Chondrocyte (in vitro differentiated cells): ENCODE measurements at places on chromosomes 5 and 9. TPM values are rescaled to one million over a fixed set of nuclear protein-coding genes. Genes with fewer than 3 reads are reported as not detected.
A peak's percentile ranks its signal among the peaks of the same experiment; 100 is the strongest.

GRCh38 chr9:4139196-4139595, 160.7 kb downstream of the GLIS3 start:
- no peak overlapping the region for H3K27ac ChIP-seq
- peaks cover 48% of the 10 kb centered on the region for H3K4me1 ChIP-seq
- no peaks in the 10 kb centered on the region for H3K36me3 ChIP-seq
- H3K4me3 ChIP-seq = no peak overlapping the region
- DNase-seq = no peak

PCA3 gene
- not detected in 3 replicates for total RNA-seq

IFNW1 gene
- not detected in 3 replicates for total RNA-seq

DNA sequence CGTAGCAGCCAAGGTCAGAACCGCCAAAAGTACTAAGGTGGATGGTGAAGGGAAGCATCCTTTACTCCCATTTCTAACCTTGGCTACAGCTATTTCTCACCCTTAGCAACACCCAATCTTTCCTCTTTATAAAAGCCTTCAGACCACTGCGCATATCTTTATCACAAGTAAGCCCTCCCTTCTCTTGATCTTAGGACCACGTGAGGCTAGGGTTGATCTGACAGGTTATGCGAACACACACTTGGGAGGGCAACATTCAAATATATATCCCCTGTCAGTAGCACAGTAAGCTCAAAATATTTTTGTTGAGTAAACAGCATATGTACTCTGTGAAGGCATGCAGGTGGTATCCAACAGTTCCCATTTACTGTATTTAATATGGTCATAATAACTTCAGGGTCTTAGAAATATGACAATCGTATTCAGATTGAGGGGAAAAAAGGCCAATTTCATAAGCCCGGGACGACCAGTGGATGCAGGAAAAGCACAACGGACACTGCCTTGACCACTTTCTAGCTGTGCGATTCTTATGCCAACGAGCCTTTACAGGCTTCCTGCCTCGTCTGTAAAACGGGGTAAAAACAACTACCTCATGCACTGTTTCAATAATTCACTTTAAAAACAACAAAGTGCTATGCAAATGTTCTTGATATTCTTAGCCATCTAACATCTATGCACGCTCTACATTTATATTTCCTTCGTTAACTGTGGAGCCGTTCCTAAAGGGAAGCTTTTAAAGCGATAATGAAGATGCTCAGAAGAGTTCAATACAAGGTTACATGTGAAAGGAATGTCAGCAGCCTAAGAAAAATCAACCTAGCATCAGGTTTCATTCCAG, 1.3 kb downstream of the ARSB start:
- peak overlapping the region; percentile 89 for H3K27ac ChIP-seq
- no peaks in the 10 kb centered on the region for H3K27me3 ChIP-seq
- H3K4me3 ChIP-seq = peak overlapping the region; percentile 81
- H3K4me1 ChIP-seq = peaks cover 36% of the 10 kb centered on the region
- H3K36me3 ChIP-seq = no peaks in the 10 kb centered on the region

DNA sequence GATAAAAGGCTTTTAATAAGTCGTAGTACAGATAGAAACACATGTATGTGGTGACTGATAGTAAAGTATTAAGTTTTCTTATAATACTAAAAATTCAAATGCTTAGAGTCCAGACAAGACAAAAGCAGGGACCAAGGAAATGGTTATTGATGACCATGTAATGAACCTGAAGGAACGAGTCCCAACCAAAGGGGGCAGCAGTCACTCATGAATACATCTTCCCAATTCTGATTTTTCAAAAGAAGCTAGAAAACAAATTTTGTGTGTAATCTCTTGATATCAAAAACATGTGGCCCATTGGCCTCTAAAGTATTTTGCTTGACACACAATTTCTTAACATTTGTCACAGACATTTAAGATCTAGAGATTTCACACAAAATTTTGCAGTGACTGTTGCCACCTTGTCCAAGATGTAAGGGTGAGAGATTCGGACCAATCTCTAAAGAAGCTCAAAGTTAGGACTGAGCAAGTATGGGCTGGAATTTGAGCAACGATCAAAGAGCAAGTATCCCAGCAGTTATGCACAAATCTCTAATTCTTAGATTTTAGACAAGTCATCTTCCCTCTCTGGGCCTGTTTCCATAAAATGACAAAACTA, 66.8 kb downstream of the ARL15 start:
- DNase-seq = no peak
- peaks cover 2% of the 10 kb centered on the region for H3K36me3 ChIP-seq
- H3K27ac ChIP-seq = no peak overlapping the region
- no peak overlapping the region for H3K4me3 ChIP-seq

DNA sequence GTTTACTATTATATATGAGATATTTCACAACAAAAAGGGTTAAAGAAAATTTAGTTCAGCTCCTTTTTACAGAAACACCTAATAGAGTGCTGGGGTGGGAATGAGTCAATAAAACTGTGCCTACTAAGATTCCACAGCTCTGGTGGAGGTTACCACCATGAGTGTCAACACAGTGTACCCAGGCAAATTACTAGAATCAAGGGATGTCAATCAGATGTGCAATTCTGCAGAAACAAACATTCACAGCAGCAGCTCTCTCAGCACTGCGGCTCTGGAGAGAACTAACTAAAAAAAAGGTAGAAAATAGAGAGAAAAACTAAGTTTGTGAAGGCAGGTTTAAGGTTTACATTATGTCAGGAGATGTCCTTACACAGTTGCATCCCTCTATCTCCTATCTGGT, 1313.0 kb downstream of the MAT2B start:
- H3K4me3 ChIP-seq = no peak overlapping the region
- no peaks in the 10 kb centered on the region for H3K36me3 ChIP-seq
- no peaks in the 10 kb centered on the region for H3K4me1 ChIP-seq
- H3K27ac ChIP-seq = no peak overlapping the region
- DNase-seq = no peak
- no peaks in the 10 kb centered on the region for H3K27me3 ChIP-seq

- H3K36me3 ChIP-seq = peaks cover 2% of the 10 kb centered on the region
- no peaks in the 10 kb centered on the region for H3K27me3 ChIP-seq
- no peak overlapping the region for H3K27ac ChIP-seq
- H3K4me1 ChIP-seq = no peaks in the 10 kb centered on the region
- no peak for DNase-seq
Observed at GRCh38 chr5:3365501-3366215, 230.0 kb upstream of the IRX1 start.

GFI1B gene
- not detected in 3 replicates for total RNA-seq

GRCh38 chr5:60274747-60275146, 381.2 kb upstream of the PDE4D start:
- no peak overlapping the region for H3K27ac ChIP-seq
- H3K4me1 ChIP-seq = peaks cover 5% of the 10 kb centered on the region

GRCh38 chr5:17448877-17449276, 49.2 kb upstream of the TAF11L2 start:
- H3K4me3 ChIP-seq = no peak overlapping the region
- DNase-seq = no peak
- no peaks in the 10 kb centered on the region for H3K27me3 ChIP-seq
- no peak overlapping the region for H3K27ac ChIP-seq
- peaks cover 4% of the 10 kb centered on the region for H3K4me1 ChIP-seq

- H3K36me3 ChIP-seq = no peaks in the 10 kb centered on the region
- no peak overlapping the region for H3K4me3 ChIP-seq
- DNase-seq = no peak
- no peaks in the 10 kb centered on the region for H3K27me3 ChIP-seq
Observed at GRCh38 chr5:3508395-3508794, 87.2 kb upstream of the IRX1 start.

GRCh38 chr5:167485061-167485774, 806.2 kb upstream of the WWC1 start:
- H3K27me3 ChIP-seq = peaks cover 7% of the 10 kb centered on the region
- no peak overlapping the region for H3K27ac ChIP-seq
- no peak overlapping the region for H3K4me3 ChIP-seq
- H3K4me1 ChIP-seq = no peaks in the 10 kb centered on the region
- H3K36me3 ChIP-seq = no peaks in the 10 kb centered on the region

NMUR2 gene
- not detected in 3 replicates for total RNA-seq

PCSK1 gene
- total RNA-seq = 0.05 TPM in 1 of 3 replicates, not detected in the others

CENPK gene
- 7.2 to 19.6 TPM (median 8.7 TPM) in 3 replicates for total RNA-seq

CA9 gene
- total RNA-seq = 2.9 to 3.6 TPM in 2 of 3 replicates, not detected in the other

DNA sequence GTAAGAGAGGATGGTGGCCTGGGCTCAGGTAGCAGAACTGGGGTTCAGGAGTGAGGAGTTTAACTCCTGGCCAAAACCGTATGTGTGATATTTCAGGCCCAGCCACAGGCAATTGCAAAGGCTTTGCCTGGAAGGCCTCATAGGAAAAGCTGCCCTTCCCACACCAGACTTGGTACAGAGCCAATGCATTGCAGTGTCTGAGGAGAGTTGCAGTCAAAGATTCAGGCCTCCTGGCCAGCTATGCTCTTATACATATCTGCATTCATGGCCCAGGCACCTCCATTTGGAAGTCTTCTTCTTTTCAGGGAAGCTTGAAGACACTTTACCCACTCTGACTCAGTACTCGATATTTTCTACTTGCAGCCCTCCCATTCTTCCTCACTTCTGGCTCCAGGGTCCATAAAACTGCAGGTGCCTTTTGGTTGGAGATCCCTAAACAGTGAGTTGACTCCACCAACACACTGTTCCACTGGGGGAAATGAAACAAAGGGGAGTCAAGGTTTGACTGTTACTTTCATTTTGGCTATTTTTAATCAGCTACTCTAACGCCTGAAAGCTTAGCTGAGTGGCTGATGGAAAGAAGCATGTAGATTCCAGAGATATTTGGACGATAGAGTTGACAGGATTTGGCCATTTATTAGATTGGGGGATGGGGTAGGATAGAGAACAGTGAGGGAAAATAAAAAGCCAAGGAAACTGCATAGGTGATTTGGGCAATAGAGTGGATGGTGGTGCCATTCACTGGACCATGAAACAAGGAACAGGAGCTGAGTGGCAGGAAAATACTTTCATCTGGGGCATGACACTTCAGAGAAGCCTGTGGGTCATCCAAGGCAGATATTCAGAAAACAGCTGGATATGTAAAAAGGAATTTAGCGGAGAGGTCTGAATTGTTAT, 30.6 kb upstream of the IL33 start:
- no peak overlapping the region for H3K27ac ChIP-seq
- H3K4me3 ChIP-seq = no peak overlapping the region
- H3K36me3 ChIP-seq = no peaks in the 10 kb centered on the region
- DNase-seq = no peak
- H3K4me1 ChIP-seq = no peaks in the 10 kb centered on the region
- peaks cover 7% of the 10 kb centered on the region for H3K27me3 ChIP-seq

MCTP1 gene
- 1.4 to 3.4 TPM (median 3.1 TPM) in 3 replicates for total RNA-seq

TMEM252 gene
- not detected in 3 replicates for total RNA-seq

GRCh38 chr5:141651728-141652105, 499 bp upstream of the FCHSD1 start:
- DNase-seq = no peak
- no peaks in the 10 kb centered on the region for H3K27me3 ChIP-seq
- no peak overlapping the region for H3K27ac ChIP-seq
- H3K4me3 ChIP-seq = peak overlapping the region; percentile 99
- peaks cover 5% of the 10 kb centered on the region for H3K36me3 ChIP-seq
- H3K4me1 ChIP-seq = peaks cover 20% of the 10 kb centered on the region

DNA sequence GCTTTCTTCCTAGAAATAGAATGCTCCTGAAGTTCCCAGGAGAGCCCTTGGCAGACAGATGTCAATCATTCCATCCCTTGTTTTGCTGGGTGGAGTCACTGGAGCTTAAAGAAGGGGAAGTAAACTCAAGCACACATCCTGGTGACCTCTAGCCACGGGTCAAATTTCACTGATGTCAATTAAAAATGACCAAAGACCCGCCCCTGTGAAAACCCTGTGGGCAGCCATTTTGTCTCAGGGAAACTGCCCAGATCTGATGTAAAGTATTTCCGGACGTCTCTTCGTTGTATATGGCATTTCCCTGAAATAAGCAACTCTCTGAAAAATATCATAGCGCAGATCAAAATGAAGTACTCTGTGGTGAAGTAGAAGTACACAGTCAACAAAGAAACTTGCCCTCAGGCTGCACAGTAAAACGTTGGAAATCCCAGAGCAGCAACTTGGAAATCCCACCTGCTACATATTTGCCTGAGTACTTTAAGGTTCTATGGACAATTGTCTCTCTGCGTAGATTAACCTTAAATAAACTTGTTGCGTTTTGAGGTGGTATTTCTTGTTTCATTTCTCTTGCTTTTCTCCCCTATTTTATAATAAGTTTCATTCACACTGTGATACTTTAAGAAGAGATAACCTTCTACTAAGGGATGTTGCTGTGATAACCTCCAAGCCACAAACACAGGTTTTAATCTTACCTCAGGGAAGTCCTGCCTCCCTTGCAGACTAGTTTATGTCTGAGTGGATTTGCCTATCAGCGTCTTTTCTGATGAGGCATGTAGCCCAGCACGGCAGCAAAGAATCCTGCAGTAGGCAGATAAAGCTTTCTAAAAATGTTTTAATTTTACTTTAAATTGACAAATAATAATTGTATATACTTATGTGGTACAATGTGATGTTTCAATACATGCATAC, 60.9 kb upstream of the PIP5K1B start:
- peaks cover 8% of the 10 kb centered on the region for H3K27me3 ChIP-seq
- H3K4me1 ChIP-seq = no peaks in the 10 kb centered on the region
- no peaks in the 10 kb centered on the region for H3K36me3 ChIP-seq
- H3K4me3 ChIP-seq = no peak overlapping the region

SOHLH1 gene
- not detected in 3 replicates for total RNA-seq

GRCh38 chr5:21663082-21663481, 1190.1 kb downstream of the CDH12 start:
- H3K27ac ChIP-seq = no peak overlapping the region
- no peak overlapping the region for H3K4me3 ChIP-seq
- H3K36me3 ChIP-seq = no peaks in the 10 kb centered on the region
- no peaks in the 10 kb centered on the region for H3K4me1 ChIP-seq
- no peak for DNase-seq

DNA sequence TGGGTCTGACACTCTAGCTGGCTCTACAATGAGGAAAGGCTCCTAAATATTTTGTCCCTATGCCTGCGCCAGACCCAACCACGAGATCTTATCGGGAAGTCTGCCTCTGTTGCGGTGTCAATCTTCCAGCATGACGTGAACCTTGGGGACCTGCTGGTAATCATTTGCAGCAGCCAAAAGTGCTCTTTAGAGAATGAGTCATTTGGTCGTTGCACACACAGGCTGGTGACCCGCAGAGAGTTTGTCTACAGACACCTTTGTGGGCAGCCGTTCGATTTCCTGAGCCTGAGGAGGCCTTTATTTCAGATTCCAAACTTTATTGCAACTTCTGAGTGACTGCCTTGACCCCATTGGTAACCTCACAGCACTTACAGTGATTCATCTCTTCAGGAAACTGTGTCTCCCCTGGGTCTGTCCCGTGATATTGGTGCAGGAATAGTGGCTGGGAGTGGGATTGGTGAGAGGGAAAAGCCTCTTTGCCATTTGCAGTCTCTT, 326.1 kb downstream of the NSG2 start:
- no peaks in the 10 kb centered on the region for H3K36me3 ChIP-seq
- peaks cover 14% of the 10 kb centered on the region for H3K4me1 ChIP-seq
- peak overlapping the region; percentile 10 for H3K27ac ChIP-seq
- no peaks in the 10 kb centered on the region for H3K27me3 ChIP-seq
